Cortex of kidney (tissue), 1 donor: ENCODE measurements at places on chromosomes 2 and 18.

GRCh38 chr2:41432459-41432858, 615.4 kb upstream of the PKDCC start:
- DNase-seq, result no peak

DNA sequence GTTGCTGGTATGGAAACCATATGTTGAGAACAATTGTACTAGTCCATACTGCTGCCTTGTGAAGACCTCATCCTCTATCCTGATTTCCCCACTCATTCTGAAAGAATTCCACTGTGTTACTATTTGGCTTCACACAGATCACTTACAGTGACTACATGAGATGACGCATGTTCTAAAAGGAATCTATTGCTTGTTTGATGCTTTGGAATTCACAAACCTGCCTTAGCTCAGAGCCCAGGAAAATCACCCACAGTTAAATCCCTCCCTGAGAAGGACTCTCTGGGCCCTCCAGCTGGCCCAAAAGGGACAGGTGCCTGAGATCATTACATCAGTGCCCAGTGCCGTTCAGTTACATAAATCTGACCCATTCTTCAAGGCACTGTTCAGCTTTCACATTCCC, 45.3 kb downstream of the KLHL29 start:
- DNase-seq, result no peak

- no peak for DNase-seq
These were observed 48.9 kb downstream of the DYNC1I2 start for GRCh38 chr2:171735991-171736710.

GRCh38 chr2:152555048-152555447, 162.2 kb downstream of the PRPF40A start:
- no peak for DNase-seq
